ENCODE measurements at places on chromosomes 7 and 10. TPM values are rescaled to one million over a fixed set of nuclear protein-coding genes. Genes with fewer than 3 reads are reported as not detected.

DNA sequence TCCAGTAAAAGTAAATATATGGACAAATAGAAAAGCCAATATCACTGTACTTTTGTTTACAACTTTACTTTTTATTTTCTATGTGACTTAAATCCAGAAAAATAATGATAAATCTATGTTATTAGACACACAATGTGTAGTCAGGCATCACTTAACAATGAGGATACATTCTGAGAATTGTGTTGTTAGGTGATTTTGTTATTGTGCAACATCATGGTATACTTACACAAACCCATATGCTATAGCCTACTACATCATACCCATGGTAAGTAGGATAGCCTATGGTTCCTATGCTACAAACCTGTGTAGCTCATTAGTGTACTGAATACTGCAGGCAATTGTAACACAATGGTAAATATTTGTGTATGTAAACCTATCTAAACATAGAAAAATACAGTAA lies 781.7 kb upstream of the GHITM start:
- DNase-seq = no peak

HMX2 gene
- 0.69 TPM for total RNA-seq

DNA sequence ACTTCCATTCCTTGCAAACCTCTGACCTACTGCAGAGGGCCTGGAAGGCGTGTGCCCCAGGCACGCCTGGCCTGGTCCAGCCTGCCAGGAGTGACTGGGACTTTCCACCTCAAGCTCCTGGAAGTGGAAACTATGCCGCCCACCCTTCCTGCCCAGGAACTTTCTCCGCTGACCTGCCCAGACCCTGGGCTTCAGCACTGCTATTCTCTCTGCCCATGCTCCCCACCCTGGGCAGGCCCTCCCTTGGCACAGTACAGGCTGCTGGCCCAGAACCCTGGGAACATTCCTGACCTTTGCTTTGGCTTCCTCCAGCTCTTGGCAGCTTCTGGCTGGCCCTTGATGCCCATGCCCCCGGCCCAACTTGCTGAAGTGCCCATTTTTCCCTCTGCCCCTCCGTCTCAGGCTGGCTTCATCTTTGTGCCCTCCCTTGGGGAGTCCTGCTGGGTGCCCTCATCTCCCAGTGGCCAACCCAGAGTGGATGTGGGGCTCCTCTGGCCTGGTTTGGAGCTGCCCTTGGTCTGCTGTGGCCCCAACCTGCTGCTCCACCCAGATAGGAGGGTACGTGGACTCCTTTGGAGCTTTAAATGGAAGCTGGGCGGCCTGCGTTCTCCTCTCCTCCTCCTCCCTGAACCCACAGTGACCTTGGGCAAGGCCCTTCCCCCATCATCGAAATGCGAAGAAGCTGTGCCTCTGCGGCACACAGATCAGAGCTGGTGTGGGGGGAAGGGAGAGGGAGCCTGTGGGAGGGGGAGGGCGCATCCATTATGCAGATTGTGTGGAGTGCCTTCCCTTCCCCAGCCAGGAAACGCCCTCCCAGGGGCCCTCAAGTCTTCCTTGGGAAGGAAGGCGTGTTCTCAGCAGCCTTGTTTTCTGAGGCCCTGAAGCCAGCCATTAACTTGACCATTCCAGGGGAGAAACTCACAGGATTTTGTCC lies 3.4 kb downstream of the MMRN2 start:
- DNase-seq = no peak

GRCh38 chr10:1398626-1399410 lies 338.5 kb downstream of the ADARB2 start:
- no peak for DNase-seq

DNA sequence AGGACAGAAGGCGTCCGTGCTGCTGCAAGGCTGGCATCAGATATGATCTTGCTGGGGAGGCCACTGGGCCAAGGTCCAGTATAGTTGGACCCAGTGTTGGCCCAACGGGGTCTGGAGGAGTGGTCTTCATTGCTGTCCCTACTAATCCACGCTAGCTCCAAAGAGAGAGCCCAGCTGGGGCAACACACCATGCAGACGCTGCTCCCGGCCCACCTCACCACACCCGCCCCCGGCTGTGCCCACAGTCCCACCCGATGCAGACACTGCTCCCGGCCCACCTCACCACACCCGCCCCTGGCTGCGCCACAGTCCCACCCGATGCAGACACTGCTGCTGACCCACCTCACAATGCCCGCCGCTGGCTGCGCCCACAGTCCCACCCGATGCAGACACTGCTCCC lies 121.5 kb downstream of the VIPR2 start:
- no peak for DNase-seq

ZPBP gene
- not detected for total RNA-seq

DNA sequence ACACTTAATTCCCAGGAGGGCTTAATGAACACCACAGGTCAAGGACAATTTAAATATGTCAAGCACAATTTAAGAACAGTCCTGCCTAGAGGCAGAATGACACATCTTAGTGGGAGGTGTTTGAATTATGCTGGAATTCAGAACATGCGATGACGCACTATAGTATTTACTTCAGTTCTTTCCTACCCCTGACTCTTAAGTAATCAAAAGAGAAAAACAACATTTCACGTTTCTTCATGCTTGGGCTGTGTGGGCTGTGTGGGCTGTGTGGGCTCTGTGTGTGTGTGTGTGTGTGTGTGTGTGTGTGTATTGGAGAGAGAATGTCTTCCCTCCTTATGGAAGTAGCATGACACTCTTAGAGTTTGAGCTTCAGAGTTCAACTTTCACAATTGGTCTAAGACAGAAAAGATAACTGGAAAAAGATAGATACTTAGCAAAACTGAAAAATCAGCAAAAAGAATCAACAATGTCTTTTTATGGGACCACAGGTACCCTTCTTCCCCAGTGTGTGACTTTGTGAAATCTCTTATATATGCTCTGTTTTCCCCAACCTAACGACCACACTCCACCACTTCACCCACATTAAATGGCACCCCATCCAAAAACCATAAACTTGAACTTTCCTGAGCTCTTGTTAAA lies 33.7 kb upstream of the CABCOCO1 start:
- peak; percentile 12 for DNase-seq

- no peak for DNase-seq
These were observed 105.2 kb downstream of the GSAP start for GRCh38 chr7:77310982-77311381.

DNA sequence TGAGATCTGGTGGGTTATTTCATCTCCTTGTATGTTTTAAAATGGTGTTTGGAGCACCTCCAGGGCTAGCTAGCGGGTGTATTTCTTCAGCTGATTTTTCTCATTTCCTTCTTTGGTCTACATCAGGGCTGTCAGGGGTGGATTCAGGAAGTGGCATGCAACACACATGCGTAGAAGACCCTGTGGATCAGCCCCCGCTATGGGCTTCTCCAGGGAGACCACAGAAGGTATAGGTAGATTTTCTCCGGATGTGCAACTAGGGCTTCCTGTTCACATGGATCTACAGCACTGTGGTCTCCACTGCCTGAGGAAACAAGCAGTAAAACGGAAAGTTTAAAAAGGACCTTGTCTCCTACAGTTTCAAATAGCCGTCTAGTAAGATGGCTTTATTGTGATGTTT lies 10.4 kb downstream of the NUB1 start:
- DNase-seq = peak; percentile 19

DNA sequence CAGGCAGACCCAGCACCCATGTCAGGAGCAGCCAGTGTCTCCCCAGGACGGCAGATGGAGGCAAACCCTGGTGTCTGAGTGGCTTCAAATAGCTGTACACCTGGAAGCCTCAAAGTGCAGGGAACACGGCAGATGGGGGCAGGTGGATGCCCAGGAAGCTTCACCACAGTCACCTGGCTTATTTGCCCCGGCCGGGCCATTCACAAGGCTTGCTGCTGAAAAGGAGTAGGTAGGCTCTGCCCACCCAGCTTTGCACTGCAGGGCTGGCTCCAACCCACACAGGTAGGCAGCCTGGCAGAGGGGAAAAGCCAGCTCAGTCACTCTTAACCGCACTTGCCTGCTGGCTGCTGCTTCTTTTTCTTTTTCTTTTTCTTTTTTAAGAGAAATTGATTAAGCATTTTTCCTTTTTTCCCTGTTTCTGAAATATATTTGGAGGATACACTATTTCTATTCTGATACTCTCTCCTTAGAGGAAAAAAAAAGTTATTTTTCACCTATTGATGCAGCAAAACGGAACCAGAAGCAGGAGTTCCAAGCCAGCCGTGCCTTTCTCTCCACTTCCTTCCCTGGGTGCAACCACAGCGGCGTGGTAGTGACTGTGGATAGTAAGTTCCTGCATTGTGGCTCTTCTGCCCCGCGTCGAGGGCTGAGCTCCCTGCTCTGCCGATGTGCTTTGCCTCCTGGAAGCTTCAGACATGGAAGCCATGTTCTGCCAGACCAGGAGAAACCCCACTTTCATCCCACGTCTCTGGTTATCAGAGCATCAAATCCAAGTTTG lies 118.3 kb downstream of the KLF6 start:
- no peak for DNase-seq

ADCK2 gene
- total RNA-seq = 22.4 TPM

DNA sequence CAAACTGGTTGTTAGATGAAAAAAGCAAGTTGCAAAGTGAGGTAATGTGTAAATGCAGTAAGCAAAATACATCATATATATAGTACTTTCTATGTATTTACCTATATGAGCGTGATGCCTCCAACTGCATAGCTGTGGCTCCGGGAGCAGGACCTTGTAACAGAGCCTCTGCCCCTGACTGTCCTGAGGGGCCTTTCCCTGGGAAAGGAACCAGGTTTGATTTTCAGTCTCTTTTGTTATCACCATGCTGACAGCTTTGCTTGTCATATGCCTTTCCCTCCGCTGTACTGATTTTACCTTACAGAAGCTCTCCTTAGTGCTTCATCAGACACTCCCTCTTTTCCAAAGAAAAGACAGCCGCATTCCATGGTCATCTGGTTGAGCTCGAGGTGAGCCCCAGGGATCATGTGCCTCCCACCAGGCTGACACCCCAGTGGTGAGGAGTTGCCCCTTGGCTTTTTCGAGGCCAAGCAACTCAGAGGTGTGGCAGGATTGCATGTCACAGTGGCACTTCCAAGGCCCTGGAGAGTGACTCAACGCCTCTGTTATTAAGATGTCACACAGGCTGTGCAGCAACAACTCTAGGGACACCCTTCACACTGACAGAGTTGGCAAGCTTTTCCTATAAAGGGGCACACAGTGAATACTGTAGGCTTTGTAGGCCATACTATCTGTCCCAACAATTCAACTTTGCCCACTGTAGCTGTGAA lies 78.9 kb downstream of the ALOX5 start:
- no peak for DNase-seq

DMBT1 gene
- 5.4 TPM for total RNA-seq

COPS6 gene
- total RNA-seq = 113 TPM

TRPV5 gene
- not detected for total RNA-seq

SVOPL gene
- total RNA-seq = not detected

TMEM26 gene
- total RNA-seq = 0.55 TPM

ACSL5 gene
- 34.1 TPM for total RNA-seq

- no peak for DNase-seq
These were observed 23.2 kb upstream of the MTPN start for GRCh38 chr7:136000288-136000913.

IL6 gene
- 0.52 TPM for total RNA-seq

DNA sequence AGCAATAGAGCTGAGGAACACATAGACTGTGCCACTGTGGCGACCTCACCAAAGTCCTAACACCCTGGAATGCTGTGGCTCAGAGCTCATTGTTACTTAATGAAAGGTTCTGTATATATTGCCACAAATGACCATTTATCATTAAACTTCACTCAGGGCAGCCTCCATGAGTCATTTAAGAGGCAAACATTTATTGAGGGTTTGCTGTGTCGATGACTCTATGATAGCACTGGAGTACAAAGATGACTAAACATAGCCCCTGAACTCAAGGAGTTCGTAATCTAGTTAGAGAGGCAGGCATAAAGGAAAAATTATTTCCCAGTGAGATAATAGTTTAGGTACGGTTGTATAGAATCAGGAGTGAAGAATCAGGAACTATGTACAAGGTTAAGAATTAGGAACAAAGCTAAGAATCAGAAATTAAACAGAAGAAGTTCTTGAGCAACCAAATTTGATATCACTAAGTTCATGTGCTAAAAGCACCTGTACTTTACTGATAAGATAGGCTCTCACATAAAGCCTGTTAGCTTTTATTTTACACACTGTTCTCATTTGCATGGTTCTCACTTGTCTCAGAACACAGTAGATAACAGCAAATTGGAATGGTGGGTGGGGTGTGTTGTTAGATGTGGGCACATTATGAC lies 7.9 kb downstream of the ENTPD7 start:
- no peak for DNase-seq

HOXA10 gene
- total RNA-seq = 0.12 TPM

GRCh38 chr10:101839002-101839401 lies 4.6 kb downstream of the KCNIP2 start:
- no peak for DNase-seq

DNA sequence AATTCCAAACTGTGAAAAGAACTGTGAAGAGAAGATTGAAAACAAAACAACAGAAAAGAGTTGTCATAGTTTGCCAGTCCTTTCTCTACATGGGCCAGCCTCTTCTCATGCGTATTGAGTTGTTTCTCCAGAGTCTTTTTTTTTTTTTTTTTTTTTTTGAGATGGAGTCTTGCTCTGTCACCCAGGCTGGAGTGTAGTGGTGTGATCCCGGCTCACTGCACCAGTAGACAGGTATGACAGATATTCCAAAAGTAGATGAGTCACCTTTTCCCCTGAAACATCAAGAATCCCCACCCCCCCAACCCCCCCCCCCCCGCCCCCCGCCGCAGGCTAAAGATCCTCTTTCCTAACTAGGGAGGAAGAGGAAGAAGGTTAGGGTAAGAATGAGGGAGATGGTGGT lies 15.6 kb upstream of the KMT2C start:
- DNase-seq = no peak

DNA sequence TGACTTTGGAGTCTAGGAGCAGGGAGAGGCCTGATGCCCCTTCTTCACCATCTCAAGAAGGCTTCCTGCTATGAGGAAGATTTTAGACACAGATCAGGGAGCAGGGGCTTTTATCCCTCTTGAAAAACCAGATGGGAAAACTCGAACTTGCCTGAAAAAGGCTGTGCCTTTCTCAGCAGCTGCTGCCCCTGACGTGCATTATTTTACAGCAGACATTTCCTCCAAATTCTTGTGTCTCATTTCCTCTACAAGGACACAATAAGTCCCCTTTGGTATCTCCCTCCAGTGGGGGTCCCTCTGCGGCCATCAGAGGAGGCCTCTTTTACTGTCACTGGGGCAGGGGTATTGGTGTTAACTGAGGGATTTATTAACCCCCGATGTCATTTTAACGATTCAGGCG lies 38.0 kb upstream of the AQP1 start:
- DNase-seq = no peak

- DNase-seq = no peak
These were observed 89.4 kb upstream of the GALNT17 start for GRCh38 chr7:71042591-71042990.

GRCh38 chr10:102246261-102246660 lies 929 bp downstream of the GBF1 start:
- DNase-seq = no peak

All from mucosa of gallbladder (tissue), 1 donor.